ENCODE measurements at places on chromosomes 1 and 21.
A peak's percentile ranks its signal among the peaks of the same experiment; 100 is the strongest.

DNA sequence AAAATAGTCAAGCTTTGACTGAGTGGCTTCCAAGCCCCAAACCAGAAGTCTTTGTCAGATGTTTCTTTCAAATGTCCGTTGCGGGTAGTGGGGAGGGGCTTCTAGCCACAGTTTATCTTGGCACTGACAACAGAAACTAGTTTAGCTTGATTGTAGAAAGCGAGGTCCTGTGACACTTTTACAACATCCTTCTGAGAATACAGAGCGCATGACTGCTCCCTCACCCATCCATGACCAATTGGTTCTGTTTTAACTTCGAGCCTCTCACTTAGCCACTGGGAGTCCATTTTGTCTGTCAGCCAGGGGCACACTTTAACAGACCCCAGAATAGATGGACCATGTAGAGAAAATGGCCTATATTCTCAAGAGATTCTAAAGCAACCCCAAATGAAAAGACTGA lies 199.2 kb upstream of the ST6GALNAC5 start:
- no peaks in the 10 kb centered on the region for H3K27me3 ChIP-seq
- H3K36me3 ChIP-seq = no peaks in the 10 kb centered on the region
- no peaks in the 10 kb centered on the region for H3K4me1 ChIP-seq
- no peak overlapping the region for H3K4me3 ChIP-seq
- no peak for DNase-seq

GRCh38 chr1:59565611-59566410 lies 248.9 kb upstream of the HOOK1 start:
- no peak overlapping the region for H3K27ac ChIP-seq
- DNase-seq = no peak
- no peak overlapping the region for H3K4me3 ChIP-seq
- no peaks in the 10 kb centered on the region for H3K27me3 ChIP-seq
- no peaks in the 10 kb centered on the region for H3K4me1 ChIP-seq
- H3K36me3 ChIP-seq = no peaks in the 10 kb centered on the region

DNA sequence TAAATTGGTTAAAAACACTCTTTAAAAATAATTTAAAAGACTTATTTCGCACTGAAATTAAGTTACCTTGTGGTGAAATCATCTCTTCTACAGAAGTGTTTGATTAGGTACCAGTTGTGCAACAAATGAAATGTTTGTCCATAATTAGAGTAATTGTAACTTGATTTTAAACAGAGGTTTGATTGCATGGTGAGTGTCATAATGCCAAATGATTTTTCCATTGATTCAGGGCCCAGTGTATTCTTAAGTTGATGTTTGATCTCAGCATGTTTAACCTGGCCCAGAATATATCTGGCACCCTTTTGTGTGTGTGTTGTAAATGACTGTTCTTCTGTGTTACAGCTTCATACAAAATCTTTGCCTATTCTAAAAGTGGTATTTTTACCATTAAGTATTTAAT lies 28.5 kb downstream of the LRRC8B start:
- H3K4me1 ChIP-seq = no peaks in the 10 kb centered on the region
- H3K36me3 ChIP-seq = no peaks in the 10 kb centered on the region
- H3K27ac ChIP-seq = no peak overlapping the region
- DNase-seq = no peak

DNA sequence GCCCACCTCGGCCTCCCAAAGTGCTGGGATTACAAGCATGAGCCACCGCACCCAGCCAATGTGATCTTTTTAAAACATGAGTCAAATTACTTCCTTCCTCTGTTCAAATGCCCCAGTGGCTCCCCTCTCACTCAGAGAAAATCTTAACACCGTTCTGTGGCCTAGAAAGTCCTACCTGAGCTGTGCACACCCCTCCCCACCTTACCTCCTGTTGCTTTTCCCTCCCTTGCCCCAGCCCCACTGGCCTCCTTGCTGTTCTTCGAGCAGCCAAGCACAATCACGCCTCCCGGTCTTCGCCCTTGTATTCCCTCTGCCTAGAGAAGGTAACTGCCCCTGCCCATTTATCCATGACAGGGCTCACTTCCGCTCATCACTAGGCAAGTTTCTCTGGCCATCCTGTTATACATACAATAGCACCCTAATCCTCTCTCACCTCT lies 62.6 kb upstream of the RPL11 start:
- H3K27ac ChIP-seq = no peak overlapping the region
- H3K4me1 ChIP-seq = no peaks in the 10 kb centered on the region
- H3K4me3 ChIP-seq = no peak overlapping the region
- no peaks in the 10 kb centered on the region for H3K27me3 ChIP-seq
- DNase-seq = no peak

DNA sequence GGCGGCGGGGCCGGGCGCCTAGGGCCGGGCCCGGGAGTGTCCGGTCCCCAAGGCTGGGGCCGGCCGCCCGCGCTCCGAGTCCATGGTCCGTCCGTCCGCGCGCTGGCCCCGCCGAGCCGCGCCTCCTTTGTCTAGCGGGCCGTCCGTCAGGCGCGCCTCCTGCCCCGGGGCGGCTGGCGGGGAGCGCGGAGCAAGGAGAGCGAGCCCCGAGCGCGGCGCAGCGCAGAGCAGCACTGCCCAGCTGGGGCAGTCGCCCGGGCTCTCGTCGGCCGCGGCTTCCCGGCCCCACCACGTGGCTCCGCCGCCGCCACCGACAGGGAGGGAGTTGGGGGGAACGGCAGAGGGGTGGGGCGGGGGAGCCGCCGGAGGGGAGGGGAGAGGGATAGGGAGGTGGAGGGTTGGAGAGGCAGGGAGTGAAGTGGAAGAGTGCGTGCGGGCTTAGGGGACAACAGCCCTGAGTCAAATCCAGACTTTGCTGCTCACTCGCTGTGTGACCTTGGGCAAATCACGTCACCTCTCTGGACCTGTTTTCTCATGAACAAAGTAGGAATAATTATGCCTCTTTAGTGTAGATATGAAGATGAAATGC lies at the start of gene NKAIN1:
NKAIN1 (minus strand) TSS at position 235 of the 589 bp plus-strand sequence. CDS start 340 bp downstream, outside the sequence.
- H3K4me3 ChIP-seq = peak within 1 kb of the TSS; percentile 33
- no peaks in the 10 kb centered on the region for H3K36me3 ChIP-seq
- H3K27me3 ChIP-seq = peaks cover 14% of the 10 kb centered on the region
- no peak within 1 kb of the TSS for H3K27ac ChIP-seq

DNA sequence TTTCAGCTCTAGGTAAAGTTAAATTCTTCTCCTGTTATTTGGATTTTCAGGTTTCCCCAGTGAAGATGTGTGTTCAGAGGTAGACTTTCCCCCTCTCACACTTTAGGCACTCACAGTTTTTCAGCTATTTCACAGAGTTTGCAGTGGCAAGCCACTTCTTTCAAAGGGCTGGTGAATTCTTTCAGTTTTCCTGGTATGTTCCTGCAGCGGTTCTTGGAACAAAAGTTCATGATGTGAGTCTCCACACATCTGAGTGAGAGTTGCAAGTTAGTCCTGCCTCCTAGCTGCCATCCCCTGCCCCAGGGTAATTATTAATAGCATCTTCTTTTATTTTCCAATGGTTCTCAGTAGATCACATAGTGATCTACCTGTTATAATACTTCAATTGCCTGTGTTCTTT lies 27.3 kb upstream of the CD84 start:
- no peaks in the 10 kb centered on the region for H3K4me1 ChIP-seq
- no peak overlapping the region for H3K27ac ChIP-seq
- H3K4me3 ChIP-seq = no peak overlapping the region
- no peaks in the 10 kb centered on the region for H3K27me3 ChIP-seq
- no peaks in the 10 kb centered on the region for H3K36me3 ChIP-seq
- DNase-seq = no peak

- peak overlapping the region; percentile 90 for H3K27ac ChIP-seq
- H3K36me3 ChIP-seq = no peaks in the 10 kb centered on the region
- H3K4me3 ChIP-seq = no peak overlapping the region
- DNase-seq = no peak
Observed at GRCh38 chr21:41726970-41727783, 39.7 kb downstream of the RIPK4 start.
